ENCODE measurements at places on chromosomes 3 and 15.

DNA sequence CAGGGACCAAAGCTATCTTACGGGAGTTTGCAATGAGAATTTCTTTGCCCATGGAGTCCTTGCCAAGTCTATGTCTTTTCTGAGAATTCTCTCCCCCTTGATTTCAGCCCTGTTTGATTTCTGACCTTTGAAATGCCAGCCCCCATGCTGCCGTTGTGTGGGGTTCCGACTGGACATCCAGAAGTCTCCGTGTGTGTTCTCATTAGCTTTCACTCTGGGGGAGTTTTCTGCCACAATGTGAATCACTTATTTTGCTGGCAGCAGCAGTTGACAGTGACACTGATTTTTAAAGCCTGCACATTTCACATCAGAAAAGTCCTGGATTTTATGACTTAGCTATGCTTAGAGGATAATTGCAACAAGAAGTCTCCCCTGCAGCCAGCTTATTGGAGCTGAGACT is 98.4 kb upstream of the CTDSPL start:
- no peak for DNase-seq

GRCh38 chr3:53833700-53834099 is 12.5 kb downstream of the CHDH start:
- DNase-seq = no peak

GRCh38 chr3:43223670-43224364 is 62.5 kb upstream of the SNRK start:
- no peak for DNase-seq

DNA sequence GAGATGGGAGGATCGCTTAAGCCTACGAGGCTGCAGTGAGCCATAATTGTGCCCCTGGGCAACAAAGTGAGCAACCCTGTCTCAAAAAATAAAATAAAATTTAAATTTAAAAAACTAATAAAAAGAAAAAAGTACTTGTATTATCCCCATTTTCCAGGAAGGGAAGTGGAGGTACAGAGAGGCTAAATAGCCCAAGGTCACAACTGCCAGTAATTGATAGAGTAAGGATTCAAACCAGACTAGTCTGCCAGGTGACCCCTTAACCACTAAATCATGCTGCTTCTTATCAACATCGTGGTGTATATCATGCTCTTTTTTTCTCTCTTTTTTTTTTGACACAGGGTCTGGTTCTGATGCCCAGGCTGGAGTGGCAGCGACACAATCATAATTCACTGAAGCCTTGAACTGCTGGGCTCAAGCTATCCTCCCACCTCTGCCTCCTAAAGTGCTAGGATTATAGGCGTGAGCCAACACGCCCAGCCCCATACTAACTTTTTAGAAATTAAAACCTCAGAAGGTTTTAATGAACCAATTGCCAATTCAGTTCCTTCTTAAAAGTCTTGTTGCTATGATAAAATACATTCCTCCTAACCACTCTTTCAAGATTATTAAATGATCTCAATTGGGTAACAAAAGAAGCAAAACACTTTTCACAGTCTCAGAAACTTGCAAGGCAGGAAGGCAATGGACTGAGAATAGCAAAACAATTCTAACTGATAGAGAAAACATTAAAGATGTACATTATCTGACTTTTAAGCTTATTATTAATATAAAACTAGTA is 30.5 kb downstream of the HERC1 start:
- no peak for DNase-seq

DNA sequence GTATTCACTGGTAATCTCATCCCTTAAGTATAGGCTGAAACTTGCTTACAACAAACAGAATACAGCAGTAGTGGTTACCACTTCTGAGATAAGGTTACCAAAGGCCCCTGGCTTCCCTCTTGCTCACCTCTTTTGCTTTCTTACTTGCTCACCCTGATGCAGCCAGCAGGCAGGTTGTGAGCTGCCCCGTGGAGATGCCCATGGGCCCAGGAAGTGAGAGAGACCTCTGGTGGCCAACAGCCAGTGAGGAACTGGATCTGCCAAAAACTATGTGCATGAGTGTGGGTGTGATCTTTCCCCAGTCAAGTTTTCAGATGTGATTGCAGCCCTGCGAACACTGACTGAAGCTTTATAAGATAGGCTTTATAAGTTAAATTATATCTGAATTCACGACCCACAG is 48.7 kb downstream of the NMNAT3 start:
- DNase-seq = no peak

DNA sequence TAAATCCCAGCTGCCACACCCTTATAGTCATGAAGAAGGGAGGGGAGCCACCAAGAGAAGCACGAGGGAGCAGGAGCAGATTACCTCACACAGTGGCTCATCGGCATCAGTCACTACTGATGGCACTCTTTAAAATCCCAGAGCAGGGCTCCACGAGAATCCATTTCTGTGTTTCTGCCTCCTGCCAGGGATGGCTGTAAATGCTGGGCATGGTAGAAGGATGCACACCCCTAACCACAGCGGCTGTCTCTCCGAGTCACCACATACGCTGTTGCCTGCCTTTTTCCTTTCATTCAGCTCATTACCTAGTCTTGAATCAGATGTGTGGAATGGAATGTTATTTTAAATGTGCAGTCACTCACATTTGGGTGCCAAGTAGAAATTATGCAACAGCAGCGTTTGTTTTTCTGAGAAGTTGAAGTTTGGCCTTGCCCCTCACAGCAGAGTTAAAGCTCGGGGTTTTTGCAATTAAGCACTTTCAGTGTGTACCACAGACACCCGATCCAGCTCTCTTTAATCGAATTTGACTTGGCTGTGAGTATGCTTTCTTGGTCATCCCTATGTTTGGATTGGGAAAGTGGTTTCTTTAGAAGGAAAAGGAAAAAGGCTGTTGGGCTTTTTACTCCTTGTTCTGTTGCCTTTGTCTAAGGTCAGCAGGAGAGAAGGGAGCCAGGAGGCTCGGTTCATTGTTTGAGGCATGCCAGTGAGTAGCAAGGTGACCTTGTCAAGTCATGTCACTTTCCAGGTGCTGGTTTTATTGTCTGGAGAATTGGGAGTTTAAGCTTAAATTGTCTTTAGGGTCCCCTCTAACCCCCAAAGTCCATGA is 284.2 kb upstream of the TPM1 start:
- DNase-seq = peak; percentile 91

- no peak for DNase-seq
Observed at GRCh38 chr3:71016178-71016845, 567.2 kb downstream of the FOXP1 start.

DNA sequence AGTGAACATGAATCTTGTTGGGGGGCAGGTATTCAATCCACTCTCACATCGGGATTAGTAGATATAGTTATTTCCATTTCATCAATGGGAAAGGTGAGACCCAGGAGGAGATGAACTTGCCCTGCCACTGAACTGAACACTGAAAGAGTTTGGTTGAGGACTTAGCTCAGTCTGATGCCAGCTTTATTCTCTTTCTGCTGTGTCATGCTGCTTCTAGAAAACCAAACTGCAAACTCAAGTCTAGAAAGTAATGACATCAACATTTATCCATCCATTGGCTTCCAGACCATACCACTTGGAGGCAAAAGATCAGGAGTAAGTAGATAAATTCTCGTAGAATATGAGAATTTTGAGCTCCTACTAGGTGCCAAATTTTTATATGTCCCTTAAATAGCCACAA is 288.0 kb upstream of the CTNNB1 start:
- no peak for DNase-seq

GRCh38 chr3:10015461-10015904 is 10.8 kb upstream of the FANCD2 start:
- DNase-seq = peak; percentile 77

GRCh38 chr15:80776420-80777045 is 2.6 kb upstream of the CEMIP start:
- peak; percentile 62 for DNase-seq

DNA sequence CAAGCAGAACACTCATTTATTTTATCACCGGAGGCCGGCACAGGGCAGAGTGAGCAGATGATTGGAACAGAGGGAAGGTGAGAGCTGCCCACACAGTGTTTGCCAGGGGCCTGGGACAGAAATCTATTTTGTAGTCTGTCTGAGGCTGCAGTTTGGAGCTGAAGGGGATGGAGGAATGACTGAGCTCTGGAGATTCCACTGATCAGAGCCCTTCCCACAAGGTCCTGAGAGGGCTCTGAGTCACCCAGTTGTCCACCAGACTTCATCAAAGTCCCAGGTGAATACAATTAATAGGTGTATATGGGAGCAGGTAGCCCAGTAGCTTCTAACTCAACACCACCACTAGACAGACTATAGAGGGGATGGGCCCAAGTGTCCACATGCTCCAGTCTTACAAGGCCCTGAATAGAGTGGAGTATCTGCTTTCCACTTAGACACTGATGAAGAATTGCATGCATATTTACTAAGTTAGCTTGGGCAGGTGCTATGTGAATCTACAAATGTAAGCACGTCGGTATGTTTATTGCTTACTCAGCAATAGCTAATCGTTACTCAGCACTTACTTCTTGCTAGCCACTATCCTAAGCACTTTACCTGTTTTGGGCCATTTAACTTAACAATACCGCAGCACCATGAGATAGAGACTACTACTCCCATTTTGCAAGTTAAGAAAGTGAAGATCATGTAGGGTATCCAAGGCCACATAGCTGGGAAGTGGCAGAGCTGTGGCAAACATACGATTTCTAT is 2.7 kb upstream of the STARD5 start:
- no peak for DNase-seq

GRCh38 chr3:32430900-32431299 is 39.2 kb downstream of the CMTM7 start:
- DNase-seq = no peak

DNA sequence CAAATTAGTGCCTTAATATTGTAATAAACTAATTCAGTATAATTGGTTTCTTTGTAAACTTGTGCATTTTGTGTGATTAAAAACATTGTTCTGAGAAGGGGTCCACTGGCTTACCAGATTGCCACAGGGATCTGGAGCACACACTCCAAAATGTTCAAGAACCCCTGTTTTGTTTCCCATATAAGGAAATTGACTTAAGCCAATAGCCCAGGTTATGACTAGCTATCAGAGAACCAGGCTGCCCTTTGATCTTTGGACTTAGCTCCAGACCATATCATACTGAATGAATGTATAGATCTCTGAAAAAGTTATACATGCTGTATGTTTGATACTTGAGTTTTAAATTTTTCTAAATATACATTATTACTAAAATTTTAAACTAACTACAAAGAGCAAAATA is 91.7 kb downstream of the NPTN start:
- DNase-seq = no peak

DNA sequence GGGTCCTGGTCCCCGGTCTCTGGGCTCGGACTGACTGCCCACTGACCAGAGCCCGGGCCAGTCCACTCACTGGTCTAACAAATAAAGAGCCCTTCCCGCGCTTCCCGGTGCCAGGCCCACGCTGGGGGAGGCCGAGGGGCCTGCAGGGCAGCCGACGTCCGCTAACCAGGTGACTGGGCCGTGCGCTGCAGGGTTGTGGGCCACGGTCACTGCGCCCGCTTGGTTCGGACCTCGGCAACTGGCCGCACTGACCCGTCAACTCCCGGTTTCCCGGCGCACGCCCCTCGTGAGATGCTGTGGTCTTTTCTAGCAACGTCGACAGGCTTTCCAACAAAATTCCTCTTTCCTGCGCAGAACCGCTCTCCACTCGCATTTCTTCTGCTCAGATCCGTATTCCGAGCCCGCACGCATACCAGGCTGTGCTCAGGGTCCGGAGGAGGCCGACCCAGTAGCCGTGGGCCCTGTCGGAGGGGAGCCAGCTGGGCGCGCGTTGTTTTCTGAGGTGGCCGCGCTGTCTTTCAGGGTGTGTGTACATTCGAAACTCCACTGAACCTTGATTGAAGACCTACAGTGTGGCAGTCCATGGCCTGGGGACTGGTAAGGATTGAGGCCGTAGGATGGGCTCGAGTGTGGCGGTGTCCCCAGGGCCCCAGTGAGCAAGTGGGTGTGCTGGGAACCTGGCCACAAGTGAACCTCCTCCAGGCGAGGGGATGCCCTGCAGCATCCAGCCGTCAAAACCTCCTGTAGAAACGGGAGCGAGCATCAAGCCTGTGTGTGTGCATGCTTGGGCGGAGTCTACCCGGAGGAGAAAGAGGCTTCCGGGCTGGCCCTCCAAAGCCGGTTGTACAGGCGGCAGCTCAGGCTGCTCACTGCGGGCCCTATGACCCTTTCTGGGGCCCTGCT is 875 bp upstream of the NT5DC2 start:
- DNase-seq = no peak

GRCh38 chr3:32843510-32844321 is 25.9 kb downstream of the TRIM71 start:
- DNase-seq = no peak

- no peak for DNase-seq
Observed at GRCh38 chr3:12590096-12590495, 33.2 kb downstream of the MKRN2 start.

DNA sequence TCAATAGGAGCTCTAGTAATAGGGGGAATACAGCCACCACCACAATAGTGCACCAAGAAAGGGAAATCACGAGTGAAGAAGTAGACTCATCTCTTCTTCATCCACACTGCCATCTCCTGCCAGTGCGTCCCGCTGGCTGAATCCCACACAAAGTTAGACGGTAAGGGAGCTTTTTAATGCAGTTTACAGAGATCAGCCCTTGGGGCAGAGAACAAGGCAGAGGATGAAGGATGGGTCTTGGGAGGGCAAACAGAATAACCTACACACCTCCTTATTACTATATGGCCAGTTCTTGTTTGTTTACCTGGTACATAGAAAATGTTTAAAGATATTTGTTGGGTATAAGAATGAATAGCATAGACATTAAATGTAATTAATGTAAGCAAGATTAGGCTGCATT is 11.0 kb upstream of the DPH6 start:
- no peak for DNase-seq

- DNase-seq = peak; percentile 67
Observed at GRCh38 chr3:99666201-99666600, 27.8 kb downstream of the COL8A1 start.

DNA sequence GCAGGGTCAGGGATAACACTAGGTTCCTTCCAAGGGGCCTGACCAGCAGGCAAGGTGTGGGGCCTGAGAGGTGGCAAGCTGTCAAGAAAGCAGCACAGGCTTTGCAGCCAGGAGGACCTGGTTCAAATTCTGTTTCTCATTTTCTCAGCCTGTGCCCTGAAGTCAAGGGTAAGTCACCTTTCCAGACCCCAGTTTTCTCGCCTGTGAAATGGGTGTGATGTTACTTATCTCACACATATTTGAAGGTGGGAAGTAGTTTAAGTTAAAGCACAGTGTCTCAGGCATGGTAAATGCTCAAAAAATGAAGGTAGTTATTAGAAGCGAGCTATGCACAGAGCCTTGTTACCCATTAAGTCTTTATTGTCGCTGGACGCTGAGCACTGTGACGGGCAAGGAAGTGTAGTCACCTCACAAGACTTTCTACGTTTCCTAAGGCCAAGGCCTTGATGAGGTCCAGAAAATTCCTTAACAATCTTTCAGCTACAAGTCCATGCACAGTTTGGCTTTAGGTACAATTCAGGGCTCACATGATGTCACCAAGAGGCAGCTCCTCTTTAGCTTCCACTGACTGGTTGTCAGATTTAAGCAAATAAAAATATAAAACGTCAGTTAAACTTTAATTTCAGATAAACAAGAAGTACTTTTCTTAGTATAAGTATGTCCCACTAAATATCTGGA is 522.6 kb upstream of the PROK2 start:
- no peak for DNase-seq

GRCh38 chr3:115692887-115693524 is 69.7 kb downstream of the GAP43 start:
- DNase-seq = peak; percentile 56
